ENCODE measurements at places on chromosomes 13 and 19.

DNA sequence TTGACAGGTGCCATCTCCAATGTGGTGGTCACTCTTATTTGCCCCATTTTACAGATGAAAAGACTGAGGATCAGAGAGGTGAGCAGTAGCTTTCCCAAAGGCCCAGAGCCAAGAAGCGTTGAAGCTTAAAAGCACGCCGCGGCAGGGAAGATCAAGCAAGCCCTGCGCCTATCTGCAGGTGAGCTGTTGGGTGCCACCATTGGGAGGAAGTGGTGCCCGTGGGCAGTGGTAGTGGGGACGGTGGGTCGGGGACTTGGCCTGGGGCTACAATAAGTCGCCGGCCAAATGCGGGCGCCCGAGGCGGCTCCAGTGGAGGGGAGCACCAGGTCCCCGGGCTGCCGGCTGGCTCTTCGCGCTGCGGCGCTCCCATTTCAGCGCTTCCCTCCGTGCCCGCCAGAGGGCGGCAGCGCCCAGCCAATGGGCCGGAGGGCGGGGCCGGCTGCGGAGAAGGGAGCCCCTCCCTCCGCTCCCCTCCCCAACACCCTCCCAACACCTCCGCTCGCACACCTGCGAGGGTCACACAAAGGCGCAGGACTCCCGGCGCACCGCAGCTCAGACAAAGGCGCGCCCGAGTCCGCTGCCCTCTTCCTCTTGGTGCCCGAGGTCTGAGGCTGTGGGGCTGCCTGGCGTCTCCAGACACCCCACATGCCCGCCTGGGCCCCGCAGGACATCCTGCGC, 744 bp upstream of the POU2F2 start:
- DNase-seq: peak; percentile 91

DNA sequence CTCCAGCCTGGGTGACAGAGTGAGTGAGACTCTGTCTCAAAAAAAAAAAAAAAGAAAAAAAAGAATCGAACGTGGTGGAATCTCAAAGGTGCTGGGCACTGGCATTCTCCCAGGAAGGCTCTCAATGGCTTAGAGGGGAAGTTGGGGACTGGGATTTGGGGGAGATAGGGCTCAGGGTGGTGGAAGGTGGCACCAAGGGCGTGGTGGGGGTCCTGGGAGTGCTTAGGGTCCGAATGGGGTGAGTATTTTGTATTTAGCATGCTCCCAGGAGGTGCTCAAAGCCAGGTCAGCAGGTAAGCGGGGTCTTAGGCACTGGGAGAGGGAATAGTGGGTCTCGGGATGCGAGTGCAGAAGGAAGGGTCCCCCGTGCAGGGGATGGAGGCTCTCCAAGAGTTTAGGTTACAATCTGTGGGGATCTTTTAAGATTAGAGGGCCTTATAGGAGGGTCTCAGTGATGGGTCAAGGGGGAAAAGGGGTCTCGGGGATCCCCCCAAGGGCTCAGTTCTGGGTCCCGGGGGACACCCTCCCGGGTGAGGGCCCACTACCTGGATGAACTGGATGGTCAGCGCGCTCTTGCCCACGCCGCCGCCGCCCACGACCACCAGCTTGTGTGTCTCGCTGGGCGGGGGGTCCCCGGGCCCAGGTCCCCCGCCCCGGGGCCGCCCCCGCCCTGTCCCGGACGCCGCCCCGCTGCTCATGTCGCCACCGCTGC, 386 bp downstream of the RRAS start:
- no peak for DNase-seq

GRCh38 chr13:43516401-43516833, 270.4 kb downstream of the ENOX1 start:
- no peak for DNase-seq

GRCh38 chr13:98384739-98385138, 192.2 kb downstream of the STK24 start:
- DNase-seq: no peak

DNA sequence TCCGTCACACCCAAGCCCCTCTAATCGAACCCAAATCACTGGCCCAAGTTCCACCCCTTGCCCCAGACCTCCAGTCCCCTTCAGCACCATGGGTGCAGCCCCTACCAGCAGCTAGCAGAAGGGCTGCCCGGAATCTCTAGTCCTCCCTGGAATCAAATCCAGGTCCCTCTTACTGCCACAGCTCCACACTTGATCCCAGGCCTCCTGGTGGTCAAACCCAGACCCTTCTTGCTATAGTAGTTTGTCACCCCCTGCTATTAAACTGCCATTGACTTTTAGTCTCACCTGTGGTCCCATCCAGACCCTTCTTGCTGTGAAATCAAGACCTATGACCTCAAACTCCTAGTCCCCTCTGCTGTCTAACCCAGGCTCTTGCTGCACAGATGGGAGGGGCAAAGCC, 8.7 kb downstream of the HIPK4 start:
- no peak for DNase-seq

- DNase-seq: no peak
These were observed 38.3 kb downstream of the PEX11G start for GRCh38 chr19:7450243-7451223.

GRCh38 chr13:94494026-94494425, 14.5 kb upstream of the DCT start:
- DNase-seq: no peak

DNA sequence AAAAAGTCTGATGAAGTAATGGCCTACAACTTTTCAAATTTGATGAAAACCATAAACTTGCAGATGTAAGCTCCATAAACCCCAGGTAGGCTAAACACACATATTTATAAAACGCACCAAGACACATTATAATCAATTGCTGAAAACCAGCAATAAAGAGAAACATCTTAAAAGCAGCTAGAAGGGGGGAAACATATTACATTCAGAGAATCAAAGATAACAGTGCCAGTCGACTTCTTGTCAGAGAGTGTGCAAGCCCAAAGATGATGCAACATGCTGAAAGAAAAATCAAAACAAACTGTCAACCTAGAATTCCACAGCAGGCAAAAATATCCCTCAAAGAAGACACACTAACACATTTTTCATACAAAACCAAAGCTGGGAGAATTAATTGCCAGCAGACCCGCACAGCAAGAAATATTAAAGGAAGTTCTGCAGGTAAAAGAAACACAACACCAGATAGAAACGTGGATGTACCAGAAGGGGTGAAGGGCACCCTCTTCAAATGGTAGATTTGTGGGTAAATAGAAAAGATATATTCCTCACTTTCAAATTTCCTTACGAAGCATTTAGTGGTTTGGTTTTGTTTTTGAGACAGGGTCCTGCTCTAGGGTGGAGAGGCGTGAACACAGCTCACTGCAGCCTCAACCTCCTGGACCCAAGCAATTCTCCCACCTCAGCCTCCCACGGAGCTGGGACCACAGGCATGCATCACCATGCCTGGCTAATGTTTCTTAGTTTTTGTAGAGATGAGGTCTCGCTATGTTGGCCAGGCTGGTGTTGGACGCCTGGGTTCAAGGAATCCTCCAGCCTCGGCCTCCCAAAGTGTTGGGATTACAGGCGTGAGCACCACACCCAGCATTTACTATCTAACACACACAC, 16.5 kb upstream of the ATP1A3 start:
- no peak for DNase-seq

GRCh38 chr13:113954046-113954835, 19.6 kb downstream of the C13orf46 start:
- DNase-seq: no peak

DNA sequence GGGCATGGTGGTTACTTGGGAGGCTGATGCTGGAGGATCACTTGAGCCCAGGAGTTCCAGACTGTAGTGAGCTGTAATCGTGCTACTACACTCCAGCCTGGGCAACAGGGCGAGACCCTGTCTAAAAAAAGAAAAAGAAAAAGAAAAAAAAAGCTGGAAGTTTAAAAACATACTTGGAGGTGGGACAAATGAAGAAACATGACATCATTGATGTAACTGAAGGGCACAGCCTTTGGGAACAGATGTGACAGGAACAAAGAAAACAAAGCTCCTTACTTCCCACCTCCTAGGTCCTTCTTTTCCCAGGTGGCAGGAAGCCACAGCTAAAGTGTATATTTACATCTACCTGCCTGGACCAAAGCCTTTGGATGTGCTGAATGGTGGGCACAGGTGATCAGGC, 1.9 kb downstream of the PEX11G start:
- DNase-seq: no peak

DNA sequence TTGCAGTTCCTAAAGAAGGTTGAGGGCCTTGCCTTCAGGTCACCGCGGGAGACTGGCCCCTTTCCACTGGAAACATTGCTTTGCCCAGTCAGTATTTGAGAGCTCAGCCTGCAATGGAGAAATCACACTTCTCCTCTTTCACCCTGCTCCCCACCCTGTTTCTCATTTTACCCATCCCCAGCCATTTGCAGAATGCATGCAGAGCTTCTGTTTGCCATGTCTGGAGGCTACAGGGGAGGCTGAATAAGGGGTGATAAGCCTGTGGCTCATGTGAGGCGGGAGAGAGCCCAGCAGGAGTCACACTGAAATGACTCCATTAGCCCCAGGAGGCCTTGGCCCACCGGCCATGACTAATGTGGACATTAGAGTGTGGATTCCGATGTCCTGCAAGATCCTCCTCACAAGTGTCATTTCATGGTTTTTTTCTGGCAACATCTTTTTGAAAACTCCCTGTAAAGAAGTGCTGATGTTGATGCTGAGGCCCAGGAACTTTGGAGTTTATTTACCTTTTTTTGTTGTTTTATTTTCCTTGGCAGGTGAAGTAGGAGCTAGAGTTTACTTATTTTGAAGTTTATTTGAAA, 6.3 kb downstream of the SPINT2 start:
- no peak for DNase-seq

DNA sequence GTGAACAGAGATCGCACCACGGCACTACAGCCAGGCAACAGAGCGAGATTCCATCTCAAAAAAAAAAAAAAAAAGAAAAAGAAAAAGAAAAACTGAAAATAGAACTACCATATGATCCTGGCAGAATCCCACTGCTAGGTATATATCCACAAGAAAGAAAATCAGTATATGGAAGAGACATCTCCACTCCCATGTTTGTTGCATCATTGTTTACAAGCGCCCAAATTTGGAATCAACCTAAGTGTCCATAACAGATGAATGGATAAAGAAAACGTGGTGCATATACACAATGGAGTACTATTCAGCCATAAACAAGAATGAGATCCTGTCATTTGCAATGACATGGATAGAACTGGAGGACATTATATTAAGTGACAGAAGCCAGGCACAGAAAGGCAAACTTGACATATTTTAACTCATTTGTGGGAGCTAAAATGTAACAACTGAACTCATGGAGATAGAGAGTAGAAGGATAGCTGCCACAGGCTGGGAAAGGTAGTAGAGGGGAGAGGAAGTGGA, 26.1 kb downstream of the DYRK1B start:
- no peak for DNase-seq

GRCh38 chr19:1449467-1450442, at the start of gene APC2:
Gene APC2, plus strand, starts transcription at chr19:1450121. Its CDS starts 2,881 bp downstream, at chr19:1453002.
- peak; percentile 51 for DNase-seq

GRCh38 chr13:71644579-71644978, 222.4 kb downstream of the DACH1 start:
- no peak for DNase-seq

DNA sequence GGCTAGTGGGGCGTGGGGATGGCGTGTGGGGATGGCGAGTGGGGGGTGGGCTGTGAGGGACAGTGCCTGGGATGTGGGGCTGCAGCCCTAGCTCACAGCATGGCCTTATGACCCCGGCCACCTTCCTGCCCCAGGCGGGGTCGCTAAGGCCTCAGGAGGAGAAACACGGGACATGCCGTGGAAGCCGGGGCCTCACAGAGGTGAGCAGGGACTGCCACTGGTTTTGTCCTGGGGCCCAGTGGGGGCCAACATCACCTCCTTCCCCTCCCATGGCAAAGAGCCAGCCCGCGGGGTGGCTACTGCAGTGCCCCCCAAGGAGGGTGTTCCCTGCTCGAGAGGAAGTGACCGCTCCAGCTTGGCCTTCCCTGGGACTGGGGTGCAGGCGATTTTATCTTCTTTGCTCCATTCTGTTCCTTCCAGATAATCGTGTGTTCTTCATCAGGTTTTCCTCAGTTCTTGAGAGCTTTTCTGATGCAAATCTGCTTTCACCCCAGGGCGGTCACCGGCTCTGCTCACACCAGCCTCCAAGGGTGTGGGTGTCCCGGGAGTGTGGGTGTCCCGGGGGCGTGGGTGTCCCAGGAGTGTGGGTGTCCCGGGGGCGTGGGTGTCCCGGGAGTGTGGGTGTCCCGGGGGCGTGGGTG, 1.2 kb downstream of the F7 start:
- DNase-seq: no peak

- DNase-seq: no peak
These were observed 345.8 kb downstream of the TBC1D4 start for GRCh38 chr13:75136151-75136550.

- no peak for DNase-seq
These were observed 20.2 kb downstream of the AP1M1 start for GRCh38 chr19:16217716-16218451.

DNA sequence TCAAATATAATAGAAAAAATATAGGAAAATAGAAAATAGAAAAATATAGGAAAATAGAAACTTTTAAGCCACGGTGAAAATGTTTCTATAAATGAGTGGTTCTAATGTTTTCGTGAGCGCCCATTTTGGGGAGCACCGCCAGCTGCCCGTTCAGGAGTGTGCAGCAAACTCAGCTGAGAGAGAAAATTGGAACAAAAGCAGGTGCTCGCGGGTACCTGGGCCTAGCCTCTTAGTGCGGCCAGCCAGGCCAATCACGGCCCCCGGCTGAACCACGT, 204 bp upstream of the PDX1 start:
- DNase-seq: no peak

DNA sequence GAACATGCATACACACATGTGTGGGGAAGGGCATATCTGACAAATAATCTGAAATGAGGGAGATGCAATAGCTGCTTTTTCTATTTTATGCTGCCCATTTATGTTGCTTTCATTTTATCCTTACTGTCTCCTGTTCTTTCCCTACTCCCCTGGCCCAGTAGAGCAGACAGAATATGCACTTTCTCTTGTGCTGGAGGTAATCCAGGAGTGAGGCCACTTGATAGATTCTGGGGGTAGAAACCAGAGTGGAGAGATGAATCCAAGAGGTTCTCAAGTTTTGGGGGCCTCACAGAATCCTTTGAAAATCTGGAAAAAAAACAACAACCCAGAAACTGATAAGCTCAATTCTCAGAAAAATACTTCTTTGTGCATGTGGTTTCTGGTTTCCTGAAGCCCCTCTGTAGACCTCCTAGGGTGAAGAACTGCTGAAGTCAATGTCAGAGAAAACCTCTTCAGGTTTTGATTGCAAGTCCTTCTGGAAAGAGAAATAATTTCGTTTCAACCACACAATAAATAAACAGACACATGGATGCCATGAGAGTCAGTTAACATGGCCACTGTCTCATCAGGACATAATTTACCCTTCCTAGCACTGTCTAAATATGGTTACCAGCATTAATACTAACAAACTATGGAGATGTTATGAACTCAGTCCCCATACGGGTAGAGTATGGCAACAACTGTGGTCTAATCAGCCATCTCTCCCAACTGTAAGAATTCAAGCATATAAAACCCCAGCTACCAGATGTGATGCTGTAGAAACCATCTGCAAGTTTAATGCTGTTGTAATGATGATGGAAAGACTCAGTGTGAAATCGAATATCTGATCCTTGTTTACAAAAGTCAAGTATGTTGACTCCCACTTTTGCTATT, 355.6 kb downstream of the SLC7A1 start:
- DNase-seq: no peak

- no peak for DNase-seq
These were observed 51.7 kb downstream of the MYH14 start for GRCh38 chr19:50255115-50255514.

GRCh38 chr19:30479231-30479630, 107.0 kb downstream of the ZNF536 start:
- DNase-seq: no peak

Measured in activated CD4-positive, alpha-beta T cell treated with anti-CD3 and anti-CD28 coated beads, Interleukin-2, Interleukin-6, amounts not matched to agents 100 ng/mL and 50 ng/mL, durations not matched to agents 16 hours and 8 hours (primary cell).